Kidney glomerular epithelial cell (primary cell): ENCODE measurements at places on chromosomes 7 and 10.

DNA sequence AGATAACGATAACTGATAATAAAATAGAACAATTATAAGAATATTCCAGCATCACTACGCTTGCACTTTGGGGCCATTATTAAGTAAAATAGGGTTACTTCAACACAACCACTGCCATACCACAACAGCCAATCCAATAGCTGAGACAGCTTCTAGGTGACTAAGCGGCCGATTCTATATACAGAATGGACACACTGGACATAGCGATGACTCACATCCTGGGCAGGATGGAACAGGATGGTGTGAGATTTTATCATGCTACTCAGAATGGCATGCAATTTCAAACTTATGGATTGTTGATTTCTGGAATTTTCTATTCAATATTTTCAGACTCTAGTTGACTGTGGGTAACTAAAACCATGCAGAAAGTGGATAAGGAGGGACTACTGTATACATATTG lies 920.9 kb downstream of the LRMDA start:
- DNase-seq, result peak; percentile 13

GRCh38 chr7:108384716-108385483 lies 71.3 kb downstream of the NRCAM start:
- DNase-seq, result peak; percentile 28

DNA sequence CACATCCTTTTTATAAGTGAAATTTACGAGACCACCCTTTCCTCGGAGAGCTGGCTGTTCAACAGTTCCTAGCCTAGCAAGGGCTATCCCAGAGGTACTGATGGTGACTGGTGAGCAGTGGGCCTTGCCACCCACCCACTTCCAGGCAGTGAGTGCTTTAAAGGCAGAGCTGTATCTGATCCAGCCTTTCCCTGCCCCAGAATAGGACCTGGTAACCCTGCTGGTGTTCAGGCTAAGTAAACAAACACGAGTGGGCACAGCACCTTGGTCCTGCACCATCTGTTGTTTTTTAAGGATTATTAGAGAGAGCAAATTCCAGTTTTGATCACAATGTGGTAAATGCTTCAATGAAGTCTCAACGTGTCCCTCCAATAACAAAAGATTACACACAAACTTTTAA lies 75.7 kb downstream of the COBL start:
- no peak for DNase-seq

GRCh38 chr7:8296362-8296659 lies 34.3 kb upstream of the ICA1 start:
- DNase-seq, result no peak

DNA sequence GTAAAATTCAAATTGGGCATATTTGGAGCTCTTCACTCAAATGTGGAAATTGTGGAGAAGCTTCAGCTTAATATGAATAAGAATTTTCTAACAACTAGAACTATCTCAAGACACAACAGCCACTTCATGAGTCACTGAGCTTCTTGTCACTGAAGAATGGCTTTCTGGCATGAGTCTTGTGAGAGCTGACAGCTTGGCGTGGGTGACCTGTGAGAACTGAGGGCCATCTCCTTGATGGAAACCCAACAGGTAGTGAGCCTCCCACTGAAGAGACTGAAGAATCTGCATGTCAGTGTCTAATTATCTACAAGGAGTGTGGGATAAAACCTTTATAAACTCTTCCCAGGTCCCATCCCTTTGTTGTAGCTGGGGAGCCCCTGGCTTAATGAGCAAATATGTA lies 66.0 kb downstream of the CLEC2L start:
- no peak for DNase-seq

- DNase-seq, result no peak
Measured at GRCh38 chr7:55591282-55591931, 19.1 kb upstream of the VOPP1 start.
